ENCODE measurements at places on chromosomes 16 and 17. TPM values are rescaled to one million over a fixed set of nuclear protein-coding genes. Genes with fewer than 3 reads are reported as not detected.

RDM1 gene
- 0.98 TPM for polyA plus RNA-seq

RASD1 gene
- 0.38 TPM for polyA plus RNA-seq

EPN3 gene
- polyA plus RNA-seq, result not detected

- no peaks in the 10 kb centered on the region for H3K27me3 ChIP-seq
- no peaks in the 10 kb centered on the region for H3K36me3 ChIP-seq
- peak; percentile 29 for DNase-seq
- H3K4me3 ChIP-seq, result no peak overlapping the region
- peaks cover 25% of the 10 kb centered on the region for H3K4me1 ChIP-seq
- no peak overlapping the region for H3K27ac ChIP-seq
These were observed 54.2 kb downstream of the SNX20 start for GRCh38 chr16:50626868-50627267.

DNA sequence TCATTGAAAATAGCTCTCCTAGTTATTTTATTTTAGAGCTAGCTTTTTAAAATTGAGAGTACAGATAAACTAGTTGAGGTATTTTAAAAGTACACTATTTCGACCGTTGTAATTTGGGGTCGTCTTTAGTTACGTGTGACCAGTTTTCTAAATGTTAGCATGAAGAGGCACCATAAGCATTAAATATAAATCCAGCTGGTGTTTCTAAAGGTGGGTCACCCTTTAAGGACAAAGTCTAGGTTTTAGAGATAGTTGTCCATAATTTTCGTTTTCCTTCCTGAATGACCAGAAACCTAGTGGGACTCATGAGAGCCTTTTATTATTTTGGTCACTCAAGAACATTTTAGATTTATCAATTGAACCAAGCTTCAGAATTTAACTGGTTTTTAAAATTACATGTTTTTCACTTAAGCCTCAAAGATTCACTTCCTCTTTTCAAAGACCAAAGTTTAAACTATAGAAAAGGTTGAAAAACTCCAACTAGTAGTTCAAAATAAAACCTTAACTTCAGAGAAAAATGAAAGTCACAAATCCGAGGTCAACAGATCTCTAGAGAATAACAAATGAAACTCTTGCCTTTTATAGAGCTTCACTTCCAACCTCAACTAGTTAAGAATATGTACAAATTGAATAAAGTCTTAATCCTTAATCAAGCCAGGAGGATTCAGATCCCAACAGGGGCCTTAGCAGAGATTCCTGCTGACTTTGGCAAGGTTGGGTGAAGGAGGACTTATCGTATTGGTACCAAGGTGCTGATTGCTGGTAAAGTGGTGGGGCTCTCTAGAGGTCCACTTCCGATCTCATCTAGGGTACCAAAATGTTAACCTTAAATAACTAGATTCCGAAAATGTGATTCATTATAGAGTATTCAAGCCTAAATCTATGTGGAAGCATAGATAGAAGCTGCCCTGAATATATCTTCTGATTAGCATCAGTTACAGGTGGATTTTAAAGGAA is 32.5 kb downstream of the PHKB start:
- no peaks in the 10 kb centered on the region for H3K27me3 ChIP-seq
- H3K27ac ChIP-seq, result no peak overlapping the region
- peaks cover 15% of the 10 kb centered on the region for H3K4me1 ChIP-seq
- no peak for DNase-seq
- no peaks in the 10 kb centered on the region for H3K36me3 ChIP-seq
- no peak overlapping the region for H3K4me3 ChIP-seq

- no peaks in the 10 kb centered on the region for H3K27me3 ChIP-seq
- H3K36me3 ChIP-seq, result no peaks in the 10 kb centered on the region
- peak overlapping the region; percentile 39 for H3K4me3 ChIP-seq
These were observed 77.0 kb upstream of the TNRC6C start for GRCh38 chr17:77881545-77881944.

GRCh38 chr17:38883592-38884526 is 14.0 kb downstream of the LASP1 start:
- H3K36me3 ChIP-seq, result peaks cover 30% of the 10 kb centered on the region
- no peak for DNase-seq
- peak overlapping the region; percentile 37 for H3K27ac ChIP-seq
- no peak overlapping the region for H3K4me3 ChIP-seq
- no peaks in the 10 kb centered on the region for H3K27me3 ChIP-seq
- H3K4me1 ChIP-seq, result peaks cover 99% of the 10 kb centered on the region

GRCh38 chr17:66255527-66255971 is 26.3 kb upstream of the APOH start:
- peak; percentile 8 for DNase-seq
- peaks cover 24% of the 10 kb centered on the region for H3K4me1 ChIP-seq
- peak overlapping the region; percentile 10 for H3K27ac ChIP-seq
- H3K36me3 ChIP-seq, result no peaks in the 10 kb centered on the region
- no peaks in the 10 kb centered on the region for H3K27me3 ChIP-seq

DNA sequence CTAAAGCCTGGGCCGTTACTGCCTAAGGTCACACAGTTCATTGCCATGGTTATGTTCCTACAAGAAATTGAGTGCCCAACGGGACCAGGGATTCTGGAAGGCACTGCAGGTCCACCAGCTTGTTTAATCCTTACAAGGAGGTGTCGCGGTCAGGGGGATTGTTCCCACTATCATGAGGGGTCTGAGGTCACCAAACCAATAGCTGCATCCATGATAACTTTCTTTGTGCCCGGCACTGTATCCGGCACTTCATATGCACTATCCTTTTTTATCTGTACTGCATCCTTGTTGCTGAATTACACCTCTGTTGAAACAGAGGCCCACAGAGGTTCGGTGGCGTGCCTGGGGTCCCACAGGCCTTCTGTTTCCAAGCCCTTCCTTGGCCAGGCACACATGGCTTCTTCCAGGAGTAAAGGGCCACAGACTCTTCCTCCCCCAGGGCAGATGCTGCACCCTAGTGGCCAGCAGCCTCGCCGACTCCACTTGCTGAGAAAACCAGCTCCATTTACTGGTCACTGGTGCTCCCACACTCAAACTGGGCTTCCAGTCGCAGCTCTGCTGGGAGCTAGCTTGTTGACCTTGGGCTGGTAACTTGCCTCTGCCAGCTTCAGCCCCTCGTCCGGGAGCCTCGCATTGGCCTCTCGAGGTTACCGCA is 82.0 kb upstream of the PLCG2 start:
- H3K4me3 ChIP-seq, result no peak overlapping the region
- no peaks in the 10 kb centered on the region for H3K27me3 ChIP-seq
- no peak overlapping the region for H3K27ac ChIP-seq
